ENCODE measurements at places on chromosomes 2 and 18. TPM values are rescaled to one million over a fixed set of nuclear protein-coding genes. Genes with fewer than 3 reads are reported as not detected.

TMEM169 gene
- 0.09 TPM for total RNA-seq

- H3K27me3 ChIP-seq, result peaks cover 7% of the 10 kb centered on the region
Measured at GRCh38 chr18:46732201-46732600, 24.7 kb downstream of the ST8SIA5 start.

- H3K27me3 ChIP-seq, result no peaks in the 10 kb centered on the region
- H3K36me3 ChIP-seq, result no peaks in the 10 kb centered on the region
- no peak overlapping the region for H3K27ac ChIP-seq
- peaks cover 4% of the 10 kb centered on the region for H3K4me1 ChIP-seq
- no peak overlapping the region for H3K4me3 ChIP-seq
- DNase-seq, result no peak
Measured at GRCh38 chr2:108548208-108549003, 14.1 kb downstream of the LIMS1 start.

GRCh38 chr2:96135621-96136020, 2.7 kb downstream of the ASTL start:
- peaks cover 39% of the 10 kb centered on the region for H3K27me3 ChIP-seq
- H3K36me3 ChIP-seq, result no peaks in the 10 kb centered on the region
- no peak overlapping the region for H3K27ac ChIP-seq
- H3K4me3 ChIP-seq, result no peak overlapping the region

DNA sequence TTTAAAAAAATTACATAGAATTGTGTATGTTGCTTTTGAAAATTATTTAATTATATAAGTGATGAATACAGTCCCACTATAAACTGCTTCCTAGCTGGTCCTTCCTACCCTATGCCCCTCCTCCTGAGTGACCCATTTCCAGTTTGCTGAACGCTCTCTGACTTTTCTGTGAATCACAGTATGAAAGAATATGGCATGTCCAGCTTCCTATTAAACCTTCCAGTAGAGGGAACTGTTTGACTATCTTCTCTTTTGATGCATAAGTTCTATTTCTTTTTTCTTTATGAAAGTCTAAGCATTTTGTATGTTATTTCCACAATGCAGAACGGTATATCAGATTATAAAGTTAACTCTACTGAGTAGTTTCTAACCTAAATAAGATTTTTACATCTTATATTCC, 41.3 kb downstream of the PSMG2 start:
- peaks cover 7% of the 10 kb centered on the region for H3K27me3 ChIP-seq
- no peaks in the 10 kb centered on the region for H3K36me3 ChIP-seq
- H3K4me1 ChIP-seq, result no peaks in the 10 kb centered on the region
- H3K27ac ChIP-seq, result no peak overlapping the region

- H3K4me3 ChIP-seq, result no peak overlapping the region
- H3K4me1 ChIP-seq, result no peaks in the 10 kb centered on the region
- no peaks in the 10 kb centered on the region for H3K27me3 ChIP-seq
- no peaks in the 10 kb centered on the region for H3K36me3 ChIP-seq
- no peak overlapping the region for H3K27ac ChIP-seq
- no peak for DNase-seq
Measured at GRCh38 chr2:7724336-7724735, 807.1 kb downstream of the RNF144A start.

DNA sequence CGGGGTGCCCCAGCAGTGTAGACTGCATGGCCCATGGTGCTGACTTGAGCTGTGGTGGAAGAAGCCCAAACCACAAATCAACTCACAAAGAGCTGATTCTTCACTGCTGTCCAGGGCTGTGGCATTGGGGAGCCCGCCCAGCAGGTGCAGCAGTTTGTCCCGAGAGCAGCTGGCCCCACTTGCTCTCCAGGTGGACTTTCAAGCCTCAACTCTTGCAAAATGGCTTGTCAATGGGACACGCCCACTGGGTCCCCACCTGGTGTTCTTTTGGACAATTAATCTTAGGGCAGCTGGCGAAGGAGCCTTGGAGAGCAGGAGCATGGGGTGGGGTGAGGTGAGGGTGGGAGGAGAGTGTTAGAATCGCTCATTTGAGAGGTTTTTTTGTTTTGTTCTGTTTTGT, 117.9 kb downstream of the MYCN start:
- no peak overlapping the region for H3K4me3 ChIP-seq
- no peaks in the 10 kb centered on the region for H3K36me3 ChIP-seq
- H3K4me1 ChIP-seq, result no peaks in the 10 kb centered on the region
- H3K27ac ChIP-seq, result no peak overlapping the region
- DNase-seq, result no peak
- H3K27me3 ChIP-seq, result no peaks in the 10 kb centered on the region

GRCh38 chr2:138428710-138429440, 72.7 kb upstream of the SPOPL start:
- no peak for DNase-seq
- no peaks in the 10 kb centered on the region for H3K27me3 ChIP-seq
- no peak overlapping the region for H3K27ac ChIP-seq
- no peaks in the 10 kb centered on the region for H3K4me1 ChIP-seq
- no peak overlapping the region for H3K4me3 ChIP-seq

- no peak overlapping the region for H3K4me3 ChIP-seq
- no peaks in the 10 kb centered on the region for H3K27me3 ChIP-seq
- H3K36me3 ChIP-seq, result no peaks in the 10 kb centered on the region
- H3K27ac ChIP-seq, result no peak overlapping the region
- no peak for DNase-seq
Measured at GRCh38 chr2:142944264-142944663, 66.8 kb downstream of the KYNU start.

DNA sequence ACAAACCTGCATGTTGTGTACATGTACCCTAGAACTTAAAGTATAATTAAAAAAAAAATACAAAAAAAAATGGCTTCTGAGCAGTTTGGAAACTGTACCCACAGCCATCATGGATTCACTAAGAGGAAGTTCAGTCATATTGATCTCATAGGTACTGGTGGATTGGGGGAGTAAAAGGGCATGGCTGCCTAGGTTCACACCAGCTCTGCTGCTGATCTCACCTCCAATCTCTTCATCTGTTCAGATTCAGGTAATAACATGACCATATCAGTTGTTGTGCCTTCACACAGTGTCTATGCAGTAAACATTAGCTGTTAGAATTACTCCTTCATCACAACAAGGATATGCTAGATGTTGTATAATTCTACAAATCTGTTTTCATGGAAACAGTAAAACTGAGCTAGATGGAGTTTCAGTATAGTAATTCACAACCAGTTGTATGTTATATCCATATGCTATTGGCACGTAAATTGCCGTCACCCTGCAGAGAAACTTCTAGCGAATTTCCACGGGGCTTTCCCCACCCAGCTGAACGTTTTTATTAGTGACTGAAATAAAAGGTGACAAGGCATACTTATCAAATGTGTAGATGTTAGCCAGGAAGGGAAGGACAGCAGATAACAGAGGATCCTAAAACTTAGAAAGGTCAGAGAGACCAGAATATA, 59.3 kb upstream of the ITM2C start:
- no peaks in the 10 kb centered on the region for H3K4me1 ChIP-seq
- H3K27me3 ChIP-seq, result no peaks in the 10 kb centered on the region
- DNase-seq, result no peak
- H3K36me3 ChIP-seq, result peaks cover 6% of the 10 kb centered on the region
- H3K27ac ChIP-seq, result no peak overlapping the region
